ENCODE measurements at places on chromosomes 3 and 15.

GRCh38 chr3:38479431-38480092 is 16.6 kb upstream of the EXOG start:
- no peak for DNase-seq

GRCh38 chr3:113018536-113019181 is 27.9 kb downstream of the GTPBP8 start:
- DNase-seq, result no peak

- no peak for DNase-seq
These were observed 76.9 kb upstream of the SLCO2A1 start for GRCh38 chr3:134106580-134106979.

GRCh38 chr15:35379972-35380371 is 166.0 kb downstream of the DPH6 start:
- no peak for DNase-seq

- DNase-seq, result no peak
These were observed 12.2 kb upstream of the CACNA1D start for GRCh38 chr3:53482227-53482626.

GRCh38 chr3:24545887-24546286 is 51.2 kb upstream of the THRB start:
- DNase-seq, result no peak

- no peak for DNase-seq
These were observed 3.8 kb downstream of the VEPH1 start for GRCh38 chr3:157499342-157499963.

DNA sequence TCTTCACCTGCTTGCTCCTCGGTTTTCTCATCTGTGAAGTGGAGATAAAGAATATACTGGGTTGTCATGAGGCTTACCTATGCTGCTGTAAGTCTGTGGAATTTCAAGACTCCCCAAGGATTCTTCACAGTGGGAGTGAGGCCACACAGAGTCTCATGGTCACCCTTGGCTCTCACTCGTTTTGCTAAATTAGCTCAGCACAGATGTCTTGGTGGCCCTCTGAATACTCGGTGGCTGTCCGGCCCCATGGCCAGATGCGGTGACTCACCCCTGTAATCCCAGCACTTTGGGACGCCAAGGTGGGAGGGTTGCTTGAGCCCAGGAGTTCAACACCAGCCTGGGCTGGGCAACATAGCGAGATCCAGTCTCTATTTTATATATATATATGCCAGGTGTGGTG is 5.0 kb upstream of the CHCHD6 start:
- DNase-seq, result no peak

DNA sequence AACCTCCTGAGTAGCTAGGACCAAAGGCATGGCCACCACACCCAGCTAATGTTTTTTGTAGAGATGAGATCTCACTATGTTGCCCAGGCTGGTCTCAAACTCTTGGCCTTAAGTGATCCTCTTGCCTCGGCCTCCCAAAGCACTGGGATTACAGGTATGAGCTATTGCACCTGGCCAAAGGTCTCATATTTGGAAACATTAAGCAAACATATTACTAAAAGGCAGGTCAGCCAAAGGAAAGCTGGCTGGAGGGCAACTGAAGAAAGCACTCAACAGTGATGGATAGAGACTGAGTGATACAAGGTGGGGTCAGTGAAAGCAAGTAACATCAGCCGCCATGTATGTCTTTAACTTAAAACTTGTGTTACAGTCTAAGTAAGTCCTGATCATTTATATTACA is 57.5 kb downstream of the TBC1D2B start:
- no peak for DNase-seq

DNA sequence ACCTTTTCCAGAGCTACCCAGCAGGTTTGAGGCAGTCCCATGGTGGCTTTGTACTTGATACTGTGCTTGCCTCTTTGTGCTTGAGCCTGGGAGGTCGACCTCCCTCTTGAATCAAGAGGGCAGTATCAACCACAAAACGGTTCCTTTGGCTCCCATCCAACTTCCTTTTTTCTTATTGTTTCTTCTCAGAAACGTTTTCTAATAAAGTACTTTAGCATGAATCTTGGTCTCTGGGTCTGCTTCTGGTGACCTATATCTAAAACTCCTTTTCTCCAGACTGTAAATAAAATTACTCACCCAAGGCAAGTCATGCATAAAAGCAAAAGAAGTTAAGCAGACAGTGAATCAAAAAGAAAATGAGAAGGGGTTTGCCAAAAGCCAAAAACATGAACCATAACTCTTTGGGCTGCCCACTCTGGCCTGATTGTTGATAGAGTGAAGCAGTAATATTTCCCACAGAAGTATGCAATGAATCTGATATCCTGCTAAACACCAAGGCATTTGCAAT is 112.2 kb upstream of the SLC4A7 start:
- DNase-seq, result no peak

GRCh38 chr15:22869856-22870255 is 31.4 kb downstream of the NIPA2 start:
- DNase-seq, result no peak

DNA sequence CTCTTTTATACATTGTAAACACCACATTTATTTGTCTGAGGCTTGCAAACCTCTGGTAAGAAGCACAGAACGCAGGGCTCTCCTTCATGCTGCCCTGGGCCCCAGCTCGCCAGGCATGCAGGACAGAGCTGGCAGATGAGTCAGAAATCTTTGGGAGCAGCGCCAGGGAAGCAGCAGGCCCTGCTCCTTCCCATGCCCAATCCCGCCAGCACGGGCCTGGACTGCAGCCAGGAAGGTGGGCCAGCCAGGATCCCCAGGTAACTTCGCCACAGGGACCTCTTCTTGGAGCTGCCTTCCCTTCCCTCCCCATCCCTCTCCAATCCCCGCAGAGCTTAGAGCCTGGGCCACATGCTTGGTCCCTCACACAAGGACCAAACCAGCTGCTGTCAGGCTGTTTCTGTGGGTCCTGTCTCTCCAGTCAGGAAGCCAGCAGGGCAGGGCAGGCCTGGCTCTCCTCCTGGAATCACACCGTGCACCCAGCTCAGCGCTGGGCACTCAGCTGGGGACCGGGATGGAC is 8.8 kb downstream of the STOML1 start:
- DNase-seq, result no peak

GRCh38 chr3:184282941-184283340 is 7.1 kb downstream of the ECE2 start:
- DNase-seq, result no peak

GRCh38 chr3:139006051-139006716 is at the start of gene PRR23A:
Gene PRR23A, minus strand, starts transcription at chr3:139006268. Its CDS starts 0 bp downstream, at chr3:139006268.
- DNase-seq, result no peak

DNA sequence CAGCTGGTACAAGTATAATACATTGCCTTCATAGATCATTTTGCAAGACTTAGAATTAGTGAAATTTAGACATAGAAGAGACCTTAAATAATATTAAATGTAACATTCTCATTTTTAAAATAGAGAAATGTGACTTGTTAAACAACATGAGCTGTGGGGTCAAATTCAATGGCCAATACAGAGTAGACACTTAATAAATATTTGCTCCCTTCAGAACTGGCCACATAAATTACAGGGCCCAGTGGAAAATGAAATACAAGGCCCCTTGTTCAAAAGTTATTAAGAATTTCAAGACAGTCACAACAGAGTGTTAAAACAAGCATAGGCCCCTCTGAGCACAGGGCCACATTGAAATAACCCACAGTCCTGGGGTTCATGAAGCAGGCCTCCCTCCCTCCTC is 58.1 kb upstream of the PHLDB2 start:
- no peak for DNase-seq

- no peak for DNase-seq
These were observed 83.1 kb downstream of the GAP43 start for GRCh38 chr3:115706311-115706829.

DNA sequence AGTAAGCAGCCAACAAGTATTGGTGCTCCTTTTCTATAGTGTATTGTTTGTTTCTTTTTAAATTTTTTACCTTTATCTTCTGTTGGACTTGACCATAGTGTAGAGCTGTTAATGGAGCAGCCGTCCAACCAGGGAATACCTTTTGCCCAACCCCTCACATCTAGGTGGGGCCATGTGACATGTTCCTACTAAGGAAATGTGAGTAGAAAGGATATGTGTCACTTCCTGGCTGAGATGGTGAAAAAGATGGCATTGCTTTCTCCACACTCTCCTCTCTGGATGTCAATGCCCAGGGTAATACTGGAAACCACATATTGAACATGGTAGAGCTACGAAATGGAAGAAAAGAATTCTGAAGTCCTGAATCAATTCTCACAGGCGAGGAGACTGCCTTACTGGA is 218.8 kb downstream of the TBL1XR1 start:
- no peak for DNase-seq

- DNase-seq, result no peak
These were observed 30.7 kb downstream of the CLEC3B start for GRCh38 chr3:45056608-45057301.

DNA sequence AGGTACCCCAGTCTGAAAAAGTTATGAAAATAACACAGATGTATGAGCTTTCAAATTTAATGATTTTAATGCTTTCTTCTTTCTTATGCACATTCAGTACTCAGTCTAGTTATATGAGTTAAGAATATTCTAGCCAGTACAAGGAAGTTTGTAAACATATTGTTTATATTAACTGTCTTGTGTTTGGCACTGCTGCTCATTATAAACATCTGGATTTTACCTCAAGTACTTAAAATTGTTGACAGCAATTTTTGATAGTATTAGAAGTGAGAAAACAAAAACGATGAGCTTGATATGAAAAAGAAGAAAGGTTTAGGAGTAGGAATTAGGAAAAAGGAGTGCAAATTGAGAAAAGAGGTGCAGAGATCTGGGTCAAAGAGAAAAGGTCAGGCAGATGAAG is 293.3 kb downstream of the C3orf38 start:
- DNase-seq, result no peak

DNA sequence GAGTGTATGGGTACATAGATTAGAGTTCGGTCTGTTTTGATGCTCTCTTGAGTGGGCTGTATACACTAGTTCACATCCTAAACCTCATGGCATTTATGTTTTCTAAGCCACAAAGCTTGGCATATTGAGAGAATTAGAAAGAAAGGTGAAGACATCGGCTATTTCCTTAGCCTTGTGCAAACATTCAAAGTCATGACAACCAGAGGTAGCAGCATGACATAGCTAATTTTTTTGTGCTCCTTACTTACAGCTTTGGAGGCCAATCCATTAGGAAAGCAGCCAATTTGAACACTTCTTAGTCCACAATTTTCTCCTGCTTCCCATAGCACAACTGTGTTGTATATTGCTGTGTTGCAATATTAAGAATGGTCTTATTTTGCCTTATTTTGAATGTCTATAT is 21.5 kb upstream of the AADAC start:
- DNase-seq, result no peak

DNA sequence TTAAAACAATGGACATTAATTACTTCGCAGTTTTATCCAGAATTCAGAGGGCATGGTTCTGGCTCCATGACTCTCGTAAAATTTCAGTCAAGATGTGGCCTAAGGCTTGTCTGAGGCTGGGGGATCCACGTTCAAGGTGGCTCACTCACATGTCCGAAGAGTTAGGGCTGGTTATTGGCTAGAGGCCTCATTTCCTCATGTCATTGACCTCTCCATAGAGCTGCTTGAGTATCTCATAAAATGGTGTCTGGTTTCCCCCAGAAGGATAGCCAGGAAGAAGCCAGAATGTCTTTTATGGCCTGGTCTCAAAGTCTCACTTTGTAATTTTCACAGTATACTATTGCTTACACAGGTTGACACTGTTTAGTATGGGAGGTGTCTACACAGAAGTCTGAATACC is 67.3 kb upstream of the DCBLD2 start:
- DNase-seq, result no peak

GRCh38 chr15:96535148-96535547 is 204.6 kb downstream of the NR2F2 start:
- no peak for DNase-seq

- DNase-seq, result no peak
These were observed 27.6 kb downstream of the C3orf33 start for GRCh38 chr3:155778462-155778861.

DNA sequence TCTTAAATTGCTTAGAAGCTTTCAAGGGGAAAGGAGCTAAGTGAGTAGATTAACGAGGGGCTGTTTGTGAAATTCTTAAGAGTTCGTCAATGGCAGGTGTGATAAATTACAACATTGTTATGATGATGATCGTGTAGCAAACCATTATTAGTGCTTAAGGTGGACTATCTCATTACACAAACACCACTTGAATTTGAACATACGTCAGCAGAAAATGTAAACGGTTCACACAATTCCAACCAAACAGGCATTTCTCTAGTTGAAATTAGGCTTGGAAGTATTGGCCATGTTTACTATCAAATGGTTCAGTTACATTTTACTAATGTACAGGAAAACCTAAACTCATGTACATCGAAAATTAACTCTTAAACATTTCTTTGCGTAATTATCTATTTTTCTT is 102.8 kb downstream of the PYDC2 start:
- DNase-seq, result no peak

DNA sequence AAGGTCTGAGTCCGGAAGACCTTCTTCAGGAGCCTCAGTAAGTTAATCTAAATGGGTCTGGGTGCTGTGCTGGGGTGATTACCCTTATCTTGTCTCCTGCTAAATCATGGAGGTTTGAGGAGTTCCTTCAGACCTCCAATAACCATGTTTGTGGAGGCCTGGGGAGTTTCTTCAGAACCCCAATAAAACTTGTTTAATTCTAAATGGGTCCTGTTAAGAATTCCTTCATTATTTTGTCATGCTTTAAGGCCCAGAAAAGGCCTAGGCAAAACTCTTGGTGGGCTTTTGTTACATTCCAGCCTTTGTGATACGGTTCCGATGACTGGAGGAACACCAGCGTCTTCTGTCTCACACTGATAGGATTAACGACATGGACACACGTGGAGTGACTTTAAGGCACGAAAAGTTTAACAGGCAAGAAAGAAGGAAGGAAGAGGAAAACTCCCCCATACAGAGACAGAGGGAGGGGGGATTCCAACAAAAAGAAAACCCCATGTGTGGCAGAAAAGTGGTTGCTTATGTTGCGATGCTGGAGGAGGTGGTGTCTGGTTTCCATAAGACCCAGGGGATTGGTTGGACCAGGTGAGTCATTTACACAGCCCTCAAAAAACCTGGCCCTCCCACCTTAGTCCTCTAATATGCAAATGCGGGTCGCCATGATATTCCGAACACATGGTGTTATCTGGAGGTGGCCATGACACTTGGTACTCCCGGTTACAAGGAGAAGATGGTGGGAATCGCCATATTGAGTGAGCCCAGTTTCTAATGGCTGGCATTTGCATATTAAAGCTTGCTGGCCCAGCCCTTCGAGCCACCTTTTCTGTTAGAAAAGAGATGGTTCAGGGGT is 72.6 kb upstream of the MFGE8 start:
- DNase-seq, result no peak

DNA sequence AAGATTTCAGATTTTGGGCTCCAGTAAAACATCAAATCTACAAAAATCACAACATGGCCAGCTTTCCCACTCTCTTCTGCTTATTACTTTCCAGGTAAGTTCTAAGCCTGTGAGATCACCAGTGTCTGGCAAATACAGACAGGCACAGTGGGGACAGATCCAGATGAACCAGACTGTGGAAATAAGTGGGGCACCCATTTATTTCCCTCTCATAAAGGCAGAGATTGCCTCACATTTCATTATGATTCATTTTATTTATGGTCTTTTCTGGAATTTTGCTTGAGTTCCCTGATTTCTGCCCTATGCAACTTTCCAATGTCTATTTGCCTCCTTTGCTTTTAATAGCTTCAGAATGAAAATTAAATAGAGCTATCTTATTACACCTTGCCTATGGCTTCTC is 66.8 kb downstream of the GREM1 start:
- DNase-seq, result no peak

GRCh38 chr3:22364851-22365250 is 613.8 kb upstream of the ZNF385D start:
- no peak for DNase-seq

- no peak for DNase-seq
These were observed 45.5 kb downstream of the SUSD5 start for GRCh38 chr3:33173103-33173502.

All from activated CD4-positive, CD25-positive, alpha-beta regulatory T cell (primary cell).